ENCODE measurements at places on chromosomes 13 and 19.

GRCh38 chr13:110173247-110173818, 133.6 kb downstream of the COL4A1 start:
- DNase-seq, result no peak

- no peak for DNase-seq
Measured at GRCh38 chr13:113585896-113586295, 1.3 kb downstream of the TFDP1 start.

- no peak for DNase-seq
Measured at GRCh38 chr19:46303691-46304397, 7.0 kb downstream of the HIF3A start.

- no peak for DNase-seq
Measured at GRCh38 chr13:71461892-71462291, 405.1 kb downstream of the DACH1 start.

DNA sequence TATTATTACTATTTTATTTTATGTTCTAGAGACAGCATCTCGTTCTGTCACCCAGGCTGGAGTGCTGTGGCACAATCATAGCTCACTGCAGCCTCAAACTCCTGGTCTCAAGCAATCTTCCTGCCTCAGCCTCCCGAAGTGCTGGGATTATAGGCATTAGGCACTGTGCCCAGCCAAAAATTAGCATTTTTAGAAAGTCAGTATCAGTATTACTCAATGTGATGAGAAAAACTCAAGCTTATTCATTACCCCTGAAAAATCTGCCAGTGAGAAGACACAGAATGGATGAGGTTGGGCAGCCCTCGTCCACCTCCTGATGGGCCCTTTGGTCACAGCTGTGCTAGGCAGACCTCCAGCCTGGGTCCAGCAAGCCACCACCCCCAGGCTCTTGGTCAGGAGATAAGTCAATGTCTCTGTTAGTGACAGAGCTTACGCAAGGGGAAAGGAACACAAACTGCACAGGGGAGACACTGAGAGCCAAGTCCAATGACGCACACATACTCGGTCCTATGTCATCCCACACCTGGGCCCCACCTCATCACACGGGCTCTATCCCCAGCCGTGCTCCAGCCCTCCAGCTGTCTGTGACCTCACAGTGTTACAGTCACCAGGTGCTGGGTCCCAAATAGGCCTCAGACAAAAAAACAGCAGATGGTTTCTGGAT, 19.8 kb downstream of the PEPD start:
- DNase-seq, result no peak

GRCh38 chr19:42201489-42202289, 15.8 kb downstream of the DEDD2 start:
- no peak for DNase-seq

- DNase-seq, result no peak
Measured at GRCh38 chr19:48780631-48781391, 25.5 kb downstream of the FGF21 start.
